ENCODE measurements at places on chromosomes 13 and 19.

DNA sequence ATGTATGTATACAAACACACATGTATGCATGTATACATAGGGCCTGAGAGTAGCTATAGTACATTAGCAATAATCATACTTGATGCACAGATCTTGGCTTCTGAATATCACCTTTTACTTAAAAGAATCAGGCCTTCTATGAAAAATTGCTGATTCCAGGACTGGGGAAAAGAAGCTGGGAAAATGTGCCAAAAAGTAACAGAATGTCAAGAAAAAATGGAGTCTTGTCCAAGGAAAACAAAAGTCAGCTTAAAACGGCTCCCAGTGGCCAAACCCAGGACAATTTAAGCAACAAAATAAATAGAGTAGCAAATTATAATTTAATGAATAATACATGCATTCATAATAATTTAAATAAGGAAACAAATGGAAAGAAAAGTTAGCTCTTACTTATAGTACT is 2104.9 kb downstream of the PCDH9 start:
- no peak for DNase-seq

DNA sequence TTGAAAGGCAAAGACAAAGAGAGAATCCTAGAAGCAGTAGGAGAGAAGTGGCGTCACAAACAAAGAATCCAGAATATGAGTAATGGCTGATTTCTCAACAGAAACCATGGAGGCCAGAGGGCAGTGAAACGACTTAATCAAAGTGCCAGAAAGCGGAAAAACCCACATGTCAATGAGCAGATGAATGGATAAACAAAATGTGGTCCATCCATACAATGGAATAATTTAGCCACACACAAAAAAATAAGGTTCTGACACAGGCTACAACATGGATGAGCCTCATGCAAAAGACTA is 52.2 kb upstream of the RANBP3 start:
- no peak for DNase-seq

DNA sequence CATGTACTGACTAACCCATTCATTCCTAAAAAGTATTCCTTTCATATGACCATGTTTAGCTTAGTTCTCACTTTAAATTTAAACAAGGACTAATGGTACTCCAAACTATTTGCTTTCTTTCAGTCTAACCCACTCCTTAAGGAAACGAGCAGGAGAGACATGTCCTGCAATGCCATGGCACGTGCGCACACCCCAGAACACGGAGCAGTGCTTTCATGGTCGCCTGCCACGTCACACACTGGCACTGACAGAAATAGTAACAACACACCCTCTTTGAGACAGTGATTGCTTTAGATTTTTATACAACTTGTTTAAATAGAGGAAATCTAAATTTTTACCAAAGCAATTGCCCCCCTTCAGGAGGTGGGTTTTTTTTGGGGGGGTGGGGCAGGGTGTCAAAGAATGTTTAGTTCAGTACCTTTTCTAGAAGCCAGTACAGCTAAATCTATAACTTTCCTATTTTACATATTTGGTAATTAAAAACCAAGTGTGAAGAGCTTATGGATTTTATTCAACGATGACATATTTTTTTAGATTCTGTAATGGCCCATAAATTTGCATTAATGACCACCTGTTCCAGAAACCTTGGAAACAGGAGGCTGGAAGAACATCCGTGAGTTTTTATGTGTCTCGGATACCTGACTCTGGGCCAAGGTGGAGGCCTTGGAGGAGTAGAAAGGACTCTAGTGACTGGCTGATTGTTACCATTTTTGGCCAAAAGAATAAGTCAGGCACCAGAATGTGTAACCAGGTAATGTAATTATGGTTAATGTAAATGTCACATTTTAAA is 247.1 kb downstream of the DCT start:
- no peak for DNase-seq

DNA sequence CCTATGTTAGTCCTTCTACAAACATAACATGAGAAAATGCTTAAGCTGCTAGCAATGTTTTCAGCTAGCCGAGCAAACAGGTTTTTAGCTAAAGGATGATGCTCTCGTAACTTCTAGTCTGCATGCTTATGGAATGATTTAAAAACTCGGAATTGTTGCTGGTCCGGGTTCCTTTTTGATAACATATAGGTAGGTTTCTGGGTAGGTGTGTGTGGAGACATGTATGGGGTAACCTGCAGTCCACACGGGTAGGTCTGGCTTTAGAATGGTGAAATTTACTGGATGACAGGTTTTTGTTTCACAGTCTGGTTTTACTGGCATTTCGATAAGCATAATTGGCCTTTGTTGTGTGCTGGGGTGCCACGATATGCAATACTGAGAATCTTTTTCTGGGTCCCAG is 4.4 kb downstream of the ZNF813 start:
- no peak for DNase-seq

- DNase-seq: no peak
These were observed 67.8 kb downstream of the GADD45B start for GRCh38 chr19:2543463-2544442.

GRCh38 chr13:113652404-113653263 is 5.4 kb downstream of the ATP4B start:
- no peak for DNase-seq

Data from Panc1 (cell line).